Activated T-cell treated with anti-CD3 and anti-CD28 coated beads, Interleukin-2, amount 50 U/mL, for 4 hours (primary cell): ENCODE measurements at places on chromosomes 3 and 15. TPM values are rescaled to one million over a fixed set of nuclear protein-coding genes. Genes with fewer than 3 reads are reported as not detected.
A peak's percentile ranks its signal among the peaks of the same experiment; 100 is the strongest.

- no peak for DNase-seq
Measured at GRCh38 chr15:32736701-32737061, 18.9 kb downstream of the GREM1 start.

DNA sequence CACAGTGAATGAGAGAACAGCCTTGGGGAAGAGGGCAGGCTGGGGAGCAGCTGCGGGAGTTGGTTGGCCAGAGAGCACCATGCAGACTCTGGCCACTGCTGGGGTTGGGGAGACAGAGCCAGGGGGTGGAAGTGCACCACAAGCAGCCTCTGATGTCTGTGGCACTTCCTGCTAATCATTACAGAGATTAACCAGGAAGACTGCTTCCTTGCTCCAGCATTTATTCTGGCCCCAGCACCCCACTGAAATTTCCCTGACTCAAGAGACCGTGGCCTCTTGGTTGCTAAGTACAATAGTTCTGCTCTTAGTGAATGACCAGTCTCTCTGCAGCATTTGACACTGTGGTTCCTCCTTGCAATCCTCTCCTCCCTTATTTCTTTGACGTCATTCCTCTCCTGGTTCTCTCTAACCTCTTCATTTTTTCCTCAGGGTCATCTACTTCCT, 266.2 kb upstream of the ROPN1 start:
- DNase-seq, result no peak

- DNase-seq, result no peak
Measured at GRCh38 chr3:127479449-127479848, 111.1 kb downstream of the TPRA1 start.

- no peak for DNase-seq
Measured at GRCh38 chr15:70286113-70286806, 188.5 kb upstream of the TLE3 start.

DNA sequence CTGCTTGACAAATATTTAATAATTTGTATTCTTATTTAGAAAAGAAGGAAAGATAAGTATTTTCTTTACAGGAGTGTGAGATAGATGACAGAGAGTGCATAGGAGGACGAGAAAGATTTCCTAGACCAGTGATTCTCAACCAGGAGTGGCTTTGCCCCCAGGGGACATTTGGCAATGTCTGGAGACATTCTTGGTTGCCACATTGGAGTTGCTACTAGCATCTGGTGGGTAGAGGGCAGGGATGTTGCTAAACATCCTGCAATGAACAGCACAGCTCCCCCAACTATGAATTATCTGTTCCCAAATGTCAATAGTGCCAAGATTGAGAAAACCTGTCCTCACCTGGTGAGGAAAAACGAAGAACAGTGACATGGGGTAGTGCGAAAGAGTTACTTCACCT, 30.8 kb upstream of the MINAR1 start:
- no peak for DNase-seq

DNA sequence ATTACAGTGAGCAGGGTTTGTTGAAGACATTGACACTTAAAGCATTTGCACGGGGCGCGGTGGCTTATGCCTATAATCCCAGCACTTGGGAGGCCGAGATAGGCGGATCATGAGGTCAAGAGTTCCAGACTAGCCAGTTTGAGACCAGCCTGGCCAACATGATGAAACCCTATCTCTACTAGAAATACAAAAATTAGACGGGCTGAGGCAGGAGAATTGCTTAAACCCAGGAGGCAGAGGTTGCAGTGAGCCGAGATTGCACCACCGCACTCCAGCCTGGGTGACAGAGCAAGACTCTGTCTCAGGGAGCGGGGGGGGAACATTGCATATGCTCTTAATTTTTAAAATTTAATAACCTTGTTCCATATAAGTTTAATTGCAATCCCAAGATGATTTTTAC, 11.9 kb downstream of the STT3B start:
- DNase-seq, result no peak

- DNase-seq, result no peak
Measured at GRCh38 chr15:38215707-38216106, 36.9 kb upstream of the SPRED1 start.

GRCh38 chr15:74961616-74962015, 5.0 kb upstream of the RPP25 start:
- DNase-seq, result no peak

DNA sequence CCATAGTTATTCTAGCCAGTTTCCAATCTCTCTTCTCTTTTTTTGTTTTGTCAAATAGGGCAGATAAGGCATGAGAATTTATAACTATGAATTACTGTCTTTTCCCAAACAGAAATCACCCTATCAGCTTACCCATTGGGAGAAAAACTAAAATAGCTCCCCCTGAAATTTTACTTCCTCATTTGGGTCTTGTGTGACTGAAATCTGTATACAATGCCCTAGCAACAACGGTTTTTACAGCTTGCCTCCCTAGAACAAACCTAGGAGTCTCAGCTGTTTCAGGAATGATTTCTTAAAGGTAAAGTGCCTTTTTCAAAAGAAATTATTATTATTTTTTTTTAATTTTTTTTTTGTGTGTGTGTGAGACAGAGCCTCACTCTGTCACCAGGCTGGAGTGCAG, 56.8 kb downstream of the CD86 start:
- DNase-seq, result no peak

DNA sequence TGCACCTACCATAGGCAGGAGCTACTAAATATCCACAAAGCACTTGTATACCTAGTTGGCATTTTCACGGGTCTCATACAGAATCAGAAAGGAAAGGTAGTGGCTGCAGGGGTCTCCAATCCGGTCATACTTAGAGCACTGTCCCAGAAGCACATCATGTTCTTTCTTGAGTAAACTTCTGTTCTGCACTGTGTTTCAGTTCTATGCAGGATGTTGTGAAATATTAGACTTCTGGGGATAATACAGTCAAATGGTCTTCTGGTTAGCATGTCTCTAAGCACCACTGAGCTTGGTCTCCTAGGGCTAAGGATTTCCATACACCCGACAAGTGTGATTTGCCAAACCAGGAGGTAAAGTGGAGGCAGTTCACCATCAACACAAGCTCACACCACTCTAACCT, 27.9 kb downstream of the MINDY4B start:
- no peak for DNase-seq

GRCh38 chr3:104279617-104280016, 1087.1 kb upstream of the ALCAM start:
- DNase-seq, result no peak

GRCh38 chr3:63961891-63962290, 49.7 kb upstream of the SCAANT1 start:
- DNase-seq, result no peak

- DNase-seq, result no peak
Measured at GRCh38 chr3:112738366-112738765, 97.4 kb upstream of the CCDC80 start.

- DNase-seq, result no peak
Measured at GRCh38 chr3:123595396-123596180, 10.7 kb upstream of the HACD2 start.

GRCh38 chr15:40053831-40054604, 15.0 kb upstream of the SRP14 start:
- no peak for DNase-seq

DNA sequence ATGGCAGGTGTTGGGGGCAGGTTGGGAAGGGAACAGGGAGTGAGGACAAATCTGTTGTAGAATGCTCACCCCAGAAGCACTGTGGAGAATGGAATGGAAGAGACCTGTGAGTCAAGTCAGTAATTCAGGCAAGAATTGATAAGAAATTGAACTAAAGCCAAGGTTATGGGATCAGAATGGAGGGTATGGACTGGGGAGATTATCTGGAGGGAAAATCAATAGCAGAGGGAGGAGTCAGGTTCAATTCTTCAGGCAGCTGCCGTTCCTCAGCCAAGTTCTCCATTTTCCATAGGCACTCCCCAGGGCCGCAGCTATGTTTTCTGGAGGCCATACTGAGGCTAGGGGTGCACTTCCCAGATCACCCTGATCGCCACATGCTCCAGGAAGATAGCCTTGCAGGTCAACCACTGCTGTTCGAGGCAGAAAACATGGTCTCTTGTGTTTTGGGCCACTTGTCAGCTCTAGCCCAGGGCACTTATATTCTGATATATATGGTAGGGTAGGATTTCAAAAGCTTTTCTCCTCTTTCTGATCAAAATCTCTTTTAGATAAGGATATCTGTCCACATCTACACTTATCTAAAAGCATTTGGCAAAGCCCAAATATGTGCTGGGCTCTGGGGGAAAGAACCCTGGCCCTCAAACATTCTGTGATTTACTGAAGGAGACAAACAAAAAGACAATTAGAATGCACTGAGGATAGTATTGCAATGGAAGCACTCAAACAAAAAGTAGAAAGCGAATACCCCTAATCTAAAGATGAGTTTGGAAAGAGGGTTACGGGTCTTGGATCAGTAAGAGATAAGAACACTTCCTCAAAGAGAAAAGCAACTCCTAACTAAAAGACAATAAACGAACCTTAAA, 92.3 kb downstream of the TMEM212 start:
- DNase-seq, result no peak

GRCh38 chr3:28835751-28836150, 445.1 kb upstream of the RBMS3 start:
- no peak for DNase-seq

DNA sequence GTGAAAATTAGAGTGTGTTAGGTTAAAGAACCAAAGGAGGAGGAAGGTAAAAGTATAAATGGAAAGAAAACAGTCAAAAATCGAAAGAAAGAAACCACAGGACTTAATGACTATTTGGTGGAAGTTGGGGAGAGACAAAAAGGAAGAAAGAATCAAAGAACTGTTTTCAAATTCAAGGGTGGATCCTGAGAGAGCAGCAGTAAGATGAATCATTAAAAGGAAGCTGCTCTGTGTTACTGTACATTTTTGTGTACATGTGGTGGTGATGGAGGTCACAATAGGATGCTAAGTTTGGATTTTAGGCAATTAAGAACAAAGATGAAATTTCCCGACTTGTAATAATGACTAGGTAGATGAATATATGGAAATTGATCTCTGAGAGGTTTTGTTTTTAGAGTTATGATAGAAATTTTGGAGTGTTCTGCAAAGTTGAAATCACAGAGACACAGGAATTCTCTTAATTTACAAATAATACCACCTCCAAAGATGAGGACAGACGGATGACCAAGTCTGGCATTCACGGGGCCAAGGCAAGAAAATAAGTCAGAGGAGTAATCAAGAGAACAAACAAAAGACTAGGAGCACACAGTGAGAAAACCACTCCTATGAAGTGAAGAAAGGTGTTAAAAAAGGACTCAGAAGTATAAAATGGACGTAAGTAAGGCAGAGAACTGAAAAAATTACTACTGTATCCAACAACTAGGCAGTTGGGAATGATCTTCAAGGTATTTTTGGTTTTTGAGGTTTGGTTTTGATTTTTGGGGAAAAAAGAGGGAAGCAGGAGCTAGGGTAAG, 7.1 kb downstream of the DHX36 start:
- DNase-seq, result no peak

- DNase-seq, result no peak
Measured at GRCh38 chr3:25621087-25621486, 43.6 kb downstream of the TOP2B start.

GRCh38 chr15:65981837-65982626, 112.7 kb downstream of the RAB11A start:
- DNase-seq, result peak; percentile 67

DNA sequence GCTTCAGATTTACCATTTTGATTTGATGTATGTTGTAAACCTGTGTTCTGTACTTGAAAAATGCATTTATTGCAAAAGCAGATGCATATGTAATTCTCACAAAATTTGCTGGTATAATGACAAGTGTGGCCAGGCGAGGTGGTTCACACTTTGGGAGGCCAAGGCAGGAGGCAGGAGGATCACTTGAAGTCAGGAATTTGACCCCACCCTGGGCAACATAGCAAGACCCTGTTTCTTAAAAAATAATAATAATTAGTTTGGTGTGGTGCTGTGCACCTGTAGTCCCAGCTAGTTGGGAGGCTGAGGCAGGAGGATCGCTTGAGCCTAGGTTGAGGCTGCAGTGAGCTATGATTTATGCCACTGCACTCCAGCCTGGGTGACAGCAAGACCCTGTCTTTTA, 4.7 kb upstream of the HYKK start:
- DNase-seq, result no peak

DNA sequence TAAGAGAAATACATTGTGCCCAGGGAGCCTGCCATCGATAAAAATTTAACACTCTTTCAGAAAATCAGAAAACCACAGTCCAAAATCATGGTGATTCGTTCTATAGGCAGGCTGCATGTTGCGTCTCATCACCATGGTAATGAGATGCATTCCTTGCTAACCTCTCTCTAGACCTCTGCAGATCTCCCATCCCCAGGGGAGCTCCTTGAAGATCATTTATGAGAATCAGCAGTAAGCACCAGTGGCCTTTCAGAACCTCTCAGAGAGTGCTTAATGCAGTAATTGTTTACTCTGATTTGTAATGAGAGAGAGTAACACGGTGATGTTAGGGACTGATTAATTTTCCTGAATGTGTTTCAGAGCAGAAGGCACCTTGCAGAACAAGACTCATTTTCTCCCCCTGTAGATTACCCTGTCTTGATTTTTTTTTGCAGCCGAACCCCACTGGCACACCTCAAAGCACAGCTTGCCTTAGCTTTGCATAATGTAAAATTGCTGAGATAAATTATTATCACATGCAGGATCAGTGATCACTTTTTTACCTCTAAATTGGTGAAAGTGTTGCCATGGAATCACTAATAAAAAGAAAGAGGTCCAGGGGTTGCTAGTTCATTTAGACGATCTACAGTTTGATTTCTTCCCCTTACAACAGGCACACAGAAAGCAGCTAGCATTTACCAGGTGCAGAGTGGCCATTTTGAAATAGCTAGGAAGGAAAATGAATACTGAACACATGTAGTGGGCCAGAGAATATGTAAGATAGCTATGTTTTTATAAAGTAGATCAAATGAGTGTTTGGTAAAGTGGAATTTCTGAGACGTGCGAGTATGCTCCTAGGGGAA, 98.9 kb upstream of the CHL1 start:
- DNase-seq, result no peak

- DNase-seq, result no peak
Measured at GRCh38 chr3:182464513-182465145, 328.7 kb upstream of the ATP11B start.

DNA sequence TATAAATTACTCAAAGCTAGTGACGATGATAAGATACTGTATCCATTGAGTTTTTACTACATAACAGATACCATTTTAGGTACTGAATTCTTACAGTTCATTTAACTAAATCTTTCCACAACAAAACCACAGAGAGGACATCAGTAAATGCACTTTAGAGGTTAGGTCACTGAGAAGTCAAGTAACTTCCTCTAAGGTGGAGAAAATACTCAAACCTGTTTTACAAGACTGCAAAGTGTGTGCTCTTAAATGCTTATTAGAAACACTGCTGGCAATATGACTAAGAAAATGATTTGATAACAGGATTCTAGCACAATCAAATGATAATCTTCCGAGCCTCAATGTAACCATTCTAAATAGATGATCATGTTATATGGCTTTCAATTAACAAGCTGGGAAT, 99.4 kb downstream of the UBE3A start:
- no peak for DNase-seq

Gene NRG4
- total RNA-seq, result 0.20 TPM

Gene CTXN2
- not detected for total RNA-seq

Gene PATL2
- 5.2 TPM for total RNA-seq

Gene IL5RA
- total RNA-seq, result 0.10 TPM

Gene WDR93
- total RNA-seq, result not detected

Gene GOLIM4
- 2.3 TPM for total RNA-seq

Gene SCN5A
- total RNA-seq, result not detected

Gene GABRR3
- total RNA-seq, result not detected

Gene SLC6A1
- total RNA-seq, result not detected
